ENCODE measurements at places on chromosomes 1 and 21.

DNA sequence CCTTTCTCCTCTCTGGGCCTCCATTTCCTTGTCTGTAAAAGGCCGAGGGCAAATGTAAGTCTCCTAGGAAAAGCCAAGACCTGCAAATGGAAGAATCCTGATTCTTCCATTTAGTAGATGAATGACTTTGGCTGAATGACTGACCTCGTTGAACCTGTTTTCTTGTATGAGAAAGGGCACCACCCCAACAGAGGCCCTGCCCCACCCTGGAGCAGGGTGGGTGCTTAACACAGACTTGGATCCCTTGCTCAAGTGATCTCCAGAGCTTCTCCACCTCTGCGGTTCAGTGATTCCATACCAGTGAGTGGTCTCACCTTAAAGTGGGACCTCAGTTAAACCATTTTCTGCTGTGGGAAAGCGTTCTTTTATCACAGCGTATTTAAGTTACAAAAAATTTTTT, 39.0 kb upstream of the GUCA2B start:
- no peak for DNase-seq

DNA sequence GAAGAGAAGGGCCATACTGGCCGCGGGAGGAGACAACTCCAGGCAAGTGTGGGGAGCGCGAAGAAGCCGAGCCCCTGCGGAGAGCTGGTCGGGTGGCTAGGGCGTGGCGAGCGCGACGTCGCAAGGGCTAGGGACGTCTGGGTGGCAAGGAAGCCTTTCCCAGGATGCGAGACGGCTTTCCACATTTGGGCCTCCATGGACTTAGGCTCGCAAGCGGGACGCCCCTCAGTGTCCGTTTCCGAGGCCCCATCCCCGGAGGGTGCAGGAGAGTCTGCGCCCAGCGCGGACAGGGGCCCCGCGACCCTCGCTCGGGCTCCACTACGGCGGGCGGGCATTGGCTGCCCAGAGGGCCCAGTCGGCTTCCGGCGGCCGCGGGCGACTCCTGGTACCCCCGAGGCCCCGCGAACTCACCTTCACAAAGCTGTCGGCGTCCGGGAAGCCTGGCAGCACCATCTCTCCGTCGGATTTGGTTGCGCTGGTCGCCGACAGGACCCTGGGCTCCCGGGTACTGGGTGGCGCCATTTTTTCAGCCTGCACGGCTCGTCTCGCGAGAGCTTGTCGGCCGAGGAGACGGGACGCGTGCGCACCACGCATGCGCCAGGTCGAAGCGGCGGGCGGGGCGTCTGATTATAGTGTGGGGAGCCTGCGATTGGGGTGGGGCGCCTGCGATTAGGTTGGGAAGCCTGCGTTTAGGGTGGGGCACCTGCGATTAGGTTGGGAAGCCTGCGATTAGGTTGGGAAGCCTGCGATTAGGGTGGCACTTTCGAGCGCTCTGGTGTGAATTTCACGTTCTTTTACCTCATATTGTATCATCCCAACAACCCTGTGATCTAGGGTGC, at the start of gene EXOSC10:
EXOSC10 (minus strand) TSS at position 560 of the 839 bp plus-strand sequence; CDS start at position 522, 38 bp downstream.
- DNase-seq = peak; percentile 89

- DNase-seq = no peak
Observed at GRCh38 chr21:40678681-40679284, 168.2 kb downstream of the DSCAM start.

DNA sequence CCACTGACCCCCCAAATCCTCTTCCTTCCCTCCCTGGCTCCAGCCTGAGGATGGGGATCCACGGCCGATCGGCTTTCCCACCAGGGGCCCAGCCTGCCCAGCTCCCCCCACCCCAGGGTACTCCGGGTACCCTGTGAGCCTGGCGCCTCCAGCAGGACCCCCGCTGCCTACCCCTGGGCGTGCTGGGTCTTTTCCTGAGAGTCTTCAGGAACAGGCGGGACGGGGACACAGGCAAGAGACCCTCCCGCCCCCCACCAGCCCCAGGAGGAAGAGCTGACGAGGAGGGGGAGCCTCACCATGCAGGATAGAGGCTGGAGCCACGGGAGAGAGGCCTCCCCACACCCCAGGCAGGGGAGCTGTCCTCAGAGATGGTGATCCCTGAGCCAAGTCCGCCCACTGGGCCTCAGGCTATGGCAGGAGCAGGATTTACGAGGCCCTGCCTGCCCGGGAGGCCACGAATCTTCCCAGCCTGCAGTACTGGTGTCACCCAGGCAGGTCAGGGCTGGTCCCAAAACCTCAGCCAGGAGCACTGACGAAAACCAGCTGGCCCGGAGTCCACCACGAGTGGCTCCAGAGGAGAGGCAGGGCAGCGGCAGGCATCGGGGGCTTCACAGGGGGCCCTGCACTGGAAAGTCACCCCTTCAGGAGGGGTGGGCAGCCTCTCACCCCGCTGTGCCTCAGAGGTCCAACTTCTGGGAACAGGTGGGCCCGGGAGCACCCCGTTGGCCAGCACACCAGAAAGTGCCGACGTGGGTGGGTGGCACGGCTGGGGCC, 58.0 kb downstream of the MEGF6 start:
- no peak for DNase-seq

GRCh38 chr1:101905283-101905835, 91.4 kb downstream of the OLFM3 start:
- DNase-seq = no peak

GRCh38 chr1:245649666-245650065, 494.9 kb downstream of the KIF26B start:
- DNase-seq = no peak

- DNase-seq = no peak
Observed at GRCh38 chr1:248842781-248843331, 4.8 kb downstream of the ZNF672 start.

- no peak for DNase-seq
Observed at GRCh38 chr1:52554756-52555155, 1.9 kb upstream of the TUT4 start.

GRCh38 chr1:94326329-94326728, 88.9 kb upstream of the ARHGAP29 start:
- DNase-seq = no peak

GRCh38 chr1:8009043-8010002, 16.8 kb downstream of the ERRFI1 start:
- no peak for DNase-seq
